Dermis blood vessel endothelial cell (primary cell): ENCODE measurements at places on chromosomes 7 and 10.

DNA sequence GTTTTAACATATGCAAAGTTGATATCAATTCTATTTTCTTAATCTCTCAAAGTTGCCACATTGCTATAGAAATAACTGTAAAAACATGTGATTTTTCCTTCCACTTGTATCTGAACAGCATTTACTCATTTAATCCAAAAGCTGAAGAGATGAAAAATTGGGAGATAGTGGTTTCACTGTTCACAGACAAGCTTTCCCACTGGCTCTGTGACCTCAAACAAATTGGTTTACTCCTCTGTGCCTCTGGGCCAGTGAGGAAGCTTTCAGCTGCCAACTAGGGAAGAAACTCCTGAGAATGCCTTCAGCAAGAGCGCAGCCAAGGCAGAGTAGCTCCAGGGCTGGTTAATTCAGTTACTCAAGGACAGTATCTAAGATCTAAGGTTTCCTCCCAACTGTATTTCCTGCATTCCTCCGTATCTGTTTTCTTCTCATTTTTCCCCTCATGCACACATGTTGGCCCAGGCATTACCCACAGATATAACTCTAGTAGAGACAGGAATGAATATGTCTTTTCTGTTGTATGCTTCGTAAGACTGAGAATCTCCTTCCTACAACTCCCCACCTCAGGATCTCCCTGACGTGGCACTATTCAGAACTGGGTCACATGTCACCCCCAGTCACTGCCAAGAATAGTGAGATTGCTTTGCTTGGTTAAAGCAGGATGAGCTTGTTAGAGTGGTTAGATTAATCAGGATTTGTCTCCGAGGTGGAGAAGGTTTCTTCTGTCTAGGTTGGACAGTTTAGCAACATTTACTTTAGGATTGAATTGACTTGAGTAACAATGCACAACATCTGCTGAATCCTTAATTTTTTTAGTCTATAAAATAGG is 315.7 kb downstream of the NRG3 start:
- no peak for DNase-seq

DNA sequence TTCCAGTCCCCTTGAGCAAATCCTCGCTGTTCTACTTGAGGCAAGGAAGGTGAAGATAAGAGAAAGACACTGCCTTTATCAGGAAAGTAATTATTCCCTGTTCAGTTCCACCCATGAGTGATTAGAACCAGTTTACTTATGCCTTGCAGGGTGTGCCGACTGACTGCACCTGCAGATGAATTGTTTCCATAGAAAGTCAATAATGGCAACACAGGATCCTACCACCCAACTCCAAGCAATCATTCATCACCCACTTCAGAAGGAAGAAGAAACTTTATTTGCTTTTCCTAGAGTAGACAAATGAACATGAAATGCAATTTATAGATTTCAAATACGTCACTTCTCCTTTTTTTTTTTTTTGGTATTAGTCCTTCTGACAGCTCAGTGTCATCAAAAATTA is 383.9 kb downstream of the SORCS1 start:
- no peak for DNase-seq

- no peak for DNase-seq
These were observed 165.4 kb upstream of the DPP6 start for GRCh38 chr7:153886506-153887441.

DNA sequence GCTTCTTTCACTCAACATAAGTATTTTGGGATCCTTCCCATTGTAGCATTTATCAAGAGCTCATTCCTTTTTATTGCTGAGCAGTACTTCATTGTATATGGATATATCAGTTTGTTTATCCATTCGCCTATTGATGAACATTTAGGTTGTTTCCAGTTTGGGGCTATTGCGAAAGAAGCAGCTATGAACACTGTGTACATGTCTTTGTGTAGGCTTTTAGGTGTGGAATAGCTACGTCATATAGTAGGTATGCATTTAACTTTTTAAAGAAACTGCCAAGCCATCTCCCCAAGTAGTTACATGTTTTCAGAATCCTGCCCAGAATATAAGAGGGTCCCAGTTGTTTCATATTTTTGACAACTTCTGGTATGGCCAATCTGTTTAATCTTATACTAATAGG is 468.1 kb downstream of the IPMK start:
- DNase-seq: no peak

- DNase-seq: no peak
These were observed 3.2 kb downstream of the CYP3A7 start for GRCh38 chr7:99731638-99732374.

DNA sequence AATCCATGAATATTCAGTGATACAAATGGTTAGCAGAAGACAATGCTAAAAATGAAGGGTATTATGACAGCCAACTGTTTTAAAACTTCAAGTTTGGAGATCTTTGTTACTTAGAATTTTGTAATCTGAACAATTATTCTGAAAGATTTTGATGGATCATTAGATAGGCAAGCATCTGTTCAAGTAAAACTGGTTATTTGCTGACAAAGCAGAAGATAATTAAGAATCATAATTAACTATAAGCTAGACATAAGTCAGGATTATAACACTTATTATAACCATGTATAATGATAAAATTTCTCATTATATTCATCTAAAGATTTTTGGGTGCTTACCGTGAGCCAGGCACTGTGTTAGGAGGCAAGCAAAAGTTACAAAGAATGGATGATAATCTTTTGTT is 1145.1 kb downstream of the CNTNAP2 start:
- no peak for DNase-seq

DNA sequence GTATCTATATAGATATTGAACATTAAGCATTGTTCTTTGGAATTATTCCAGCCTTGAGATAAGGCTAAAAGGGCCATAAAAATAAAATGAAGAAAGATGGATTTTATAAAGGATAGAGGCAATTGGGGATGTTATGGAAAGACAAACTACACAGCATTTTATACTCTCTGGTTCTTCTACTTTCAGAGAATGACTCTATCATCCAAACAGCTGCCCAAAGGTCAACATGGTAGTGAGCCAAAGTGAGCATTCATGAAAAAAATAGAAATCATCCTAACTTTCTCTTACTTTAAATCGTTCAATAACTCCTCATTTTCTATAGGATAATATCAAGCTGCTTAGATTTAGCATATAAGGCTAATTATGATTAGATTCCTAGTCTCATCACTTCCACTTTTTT is 25.2 kb downstream of the IMMP2L start:
- no peak for DNase-seq

GRCh38 chr7:66950311-66950710 is 29.3 kb downstream of the TMEM248 start:
- peak; percentile 81 for DNase-seq

DNA sequence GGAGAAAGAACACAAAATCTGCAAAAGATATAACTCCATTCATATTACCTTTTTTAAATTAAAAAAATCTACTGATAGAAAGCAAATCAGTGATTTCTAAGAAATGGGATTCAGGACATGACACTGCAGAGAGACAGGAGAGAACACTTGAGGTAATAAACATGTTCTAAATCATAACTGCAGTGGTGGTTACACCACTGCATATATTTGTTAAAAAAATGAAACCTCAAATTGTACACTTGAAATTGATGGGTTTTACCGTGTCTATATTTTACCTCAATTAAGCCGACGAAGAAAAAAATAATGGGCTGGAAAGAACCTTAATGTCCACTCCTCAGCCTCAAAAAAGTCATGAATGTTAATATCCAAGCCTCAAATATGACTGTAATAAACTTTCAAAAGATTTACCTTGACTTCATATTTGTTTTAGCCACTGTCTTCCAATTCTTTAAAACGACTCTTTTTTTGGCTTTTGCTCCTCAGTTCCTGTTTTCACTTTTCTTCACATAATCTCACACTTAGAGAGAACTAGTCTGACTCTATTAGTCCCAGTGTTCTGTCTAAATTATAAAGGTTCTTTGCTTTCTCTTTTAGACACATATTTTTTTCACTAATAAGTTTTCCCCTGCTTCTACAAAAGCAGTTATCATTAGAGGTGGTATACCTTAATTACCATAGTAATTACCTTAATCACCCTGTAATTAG is 502.4 kb downstream of the GRM8 start:
- no peak for DNase-seq

DNA sequence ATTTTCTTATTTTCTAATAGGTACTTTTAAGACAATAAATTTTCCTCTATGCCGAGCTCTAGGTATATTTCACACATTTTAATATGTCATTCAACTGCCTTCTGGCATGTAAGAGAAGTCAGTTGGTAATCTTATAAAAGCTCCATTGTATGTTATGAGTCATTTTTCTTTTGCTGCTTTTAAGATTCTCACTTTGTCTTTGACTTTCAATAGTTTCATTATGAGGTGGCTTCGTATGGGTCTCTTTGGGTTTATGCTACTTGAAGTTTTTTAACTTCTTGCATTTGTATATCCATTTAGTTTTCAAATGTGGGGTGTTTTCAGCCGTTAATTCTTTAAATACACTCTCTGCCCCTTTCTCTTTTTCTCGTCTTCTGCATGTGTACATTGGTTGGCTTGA is 80.5 kb downstream of the ABCA13 start:
- DNase-seq: no peak

GRCh38 chr10:73827346-73828089 is 16.1 kb upstream of the NDST2 start:
- DNase-seq: no peak

- no peak for DNase-seq
These were observed 36.9 kb upstream of the DOCK1 start for GRCh38 chr10:126868371-126868770.

DNA sequence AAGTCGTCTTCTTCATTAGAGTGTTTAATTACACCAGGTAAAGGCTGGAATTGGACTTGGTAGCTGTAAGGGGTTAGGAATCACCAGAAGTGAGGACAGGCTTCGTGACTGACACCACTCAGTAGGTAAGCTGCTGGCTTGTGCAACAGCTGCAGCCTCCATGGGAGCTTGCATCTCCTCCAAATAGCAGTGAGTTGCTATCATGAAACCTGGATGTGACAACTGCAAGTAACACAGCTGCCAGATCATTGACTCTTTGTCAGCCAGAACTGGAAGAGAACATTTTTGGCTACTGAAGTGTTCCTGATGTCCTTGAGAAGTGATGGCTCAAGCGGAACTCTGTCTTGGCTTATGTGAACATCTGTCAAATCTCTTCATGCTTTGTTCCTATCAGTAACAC is 64.1 kb upstream of the MSRB2 start:
- DNase-seq: no peak

DNA sequence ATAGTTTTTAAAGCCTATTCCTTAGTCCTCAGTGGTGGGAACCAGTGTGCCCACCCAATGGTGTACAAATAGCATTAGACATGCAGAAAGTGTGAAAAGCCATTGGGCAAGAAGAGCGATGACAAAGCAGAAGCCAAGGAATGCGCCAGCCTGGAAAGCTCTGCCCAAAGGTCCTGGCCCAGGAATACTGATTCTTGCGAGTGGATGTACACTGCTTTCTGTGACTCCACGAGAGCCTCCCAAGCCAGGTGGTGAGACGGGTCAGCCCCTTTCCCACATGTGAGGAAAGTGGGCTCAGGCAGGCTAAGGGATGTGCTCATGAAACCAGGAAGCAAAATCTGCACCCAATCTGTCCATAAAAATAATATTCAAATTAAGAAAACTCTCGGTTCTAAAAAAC is 106.6 kb downstream of the ADCY1 start:
- no peak for DNase-seq

GRCh38 chr10:113853578-113854012 is 287 bp downstream of the DCLRE1A start:
- no peak for DNase-seq
